Stimulated activated CD8-positive, alpha-beta memory T cell treated with anti-CD3 and anti-CD28 coated beads, Interleukin-7, amount 100 ng/mL, for 1 hour (primary cell): ENCODE measurements at places on chromosomes 4 and X.

- no peak for DNase-seq
Observed at GRCh38 chr4:139142980-139143379, 34.0 kb downstream of the ELF2 start.

- DNase-seq, result no peak
Observed at GRCh38 chr4:8745005-8745790, 126.4 kb downstream of the HMX1 start.

- DNase-seq, result no peak
Observed at GRCh38 chr4:80185787-80186548, 11.3 kb upstream of the PRDM8 start.

DNA sequence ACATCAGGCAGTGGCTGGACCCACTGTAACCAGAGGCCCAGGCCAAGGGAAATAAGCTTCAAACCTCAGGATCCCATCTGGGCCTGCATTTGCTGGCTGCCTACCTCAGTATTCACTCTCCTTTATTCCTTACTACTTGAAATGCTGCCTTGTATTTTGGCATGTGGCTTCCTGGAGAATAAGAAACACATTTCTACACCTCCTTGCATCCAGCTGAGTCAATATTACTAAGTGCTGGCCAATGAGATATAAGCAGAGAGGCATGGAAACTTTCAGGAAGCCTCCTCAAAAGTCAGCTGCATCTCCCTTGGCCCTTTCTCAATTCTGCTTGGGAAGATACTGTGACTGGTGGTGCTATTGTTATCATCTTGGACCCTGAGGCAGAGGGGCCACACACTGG, 59.8 kb upstream of the RELL1 start:
- no peak for DNase-seq

DNA sequence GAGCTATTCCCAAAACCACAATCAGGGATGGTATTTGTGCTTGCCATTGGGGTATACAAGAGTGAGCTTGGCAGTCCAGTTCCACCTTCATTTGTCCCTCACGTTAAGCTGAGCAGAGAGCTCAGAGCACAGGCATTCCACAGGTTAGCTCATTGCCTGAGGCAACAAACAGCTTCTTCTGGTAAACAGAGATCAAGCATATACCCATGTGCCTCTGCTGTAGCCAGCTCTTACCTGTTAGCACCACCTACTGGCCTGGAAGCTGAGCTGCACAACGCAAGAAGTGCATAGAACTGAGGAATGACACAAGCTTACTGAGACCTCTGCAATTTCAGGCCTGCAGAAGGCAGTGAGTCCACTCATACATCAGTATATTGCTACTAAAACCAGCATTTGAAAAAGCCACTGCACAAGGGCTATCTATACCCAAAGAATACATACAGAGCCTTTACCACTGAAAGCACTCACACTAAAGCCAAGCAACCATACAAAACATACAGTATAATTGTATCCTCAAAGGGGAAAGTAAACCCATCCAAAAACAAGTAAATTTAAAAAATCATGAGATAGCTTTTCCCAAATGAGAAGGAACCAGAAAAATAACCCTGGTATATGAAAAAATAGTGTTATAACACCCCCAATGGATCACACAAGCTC, 258.3 kb upstream of the GABRA2 start:
- DNase-seq, result no peak

DNA sequence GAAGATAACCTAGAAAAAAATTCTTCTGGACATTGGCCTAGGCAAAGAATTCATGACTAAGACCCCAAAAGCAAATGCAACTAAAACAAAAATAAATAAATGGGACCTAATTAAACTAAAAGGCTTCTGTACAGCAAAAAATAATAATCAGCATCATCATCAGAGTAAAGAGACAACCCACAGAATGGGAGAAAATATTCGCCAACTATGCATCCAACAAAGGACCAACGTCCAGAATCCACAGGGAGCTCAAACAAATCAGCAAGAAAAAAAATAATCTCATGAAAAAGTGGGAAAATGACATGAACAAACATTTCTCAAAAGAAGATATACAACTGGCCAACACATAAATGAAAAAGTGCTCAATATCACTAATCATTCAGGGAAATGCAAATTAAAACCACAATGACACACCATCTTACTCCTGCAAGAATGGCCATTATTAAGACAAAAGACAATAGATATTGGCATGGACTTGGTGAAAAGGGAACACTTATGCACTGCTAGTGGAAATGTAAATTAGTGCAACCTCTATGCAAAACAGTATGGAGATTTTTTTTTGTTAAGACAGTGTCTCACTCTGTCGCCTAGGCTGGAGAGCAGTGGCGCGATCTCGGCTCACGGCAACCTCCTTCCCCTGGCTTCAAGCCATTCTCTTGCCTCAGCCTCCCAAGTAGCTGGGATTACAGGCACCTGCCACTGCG, 29.9 kb downstream of the ELF2 start:
- DNase-seq, result no peak

DNA sequence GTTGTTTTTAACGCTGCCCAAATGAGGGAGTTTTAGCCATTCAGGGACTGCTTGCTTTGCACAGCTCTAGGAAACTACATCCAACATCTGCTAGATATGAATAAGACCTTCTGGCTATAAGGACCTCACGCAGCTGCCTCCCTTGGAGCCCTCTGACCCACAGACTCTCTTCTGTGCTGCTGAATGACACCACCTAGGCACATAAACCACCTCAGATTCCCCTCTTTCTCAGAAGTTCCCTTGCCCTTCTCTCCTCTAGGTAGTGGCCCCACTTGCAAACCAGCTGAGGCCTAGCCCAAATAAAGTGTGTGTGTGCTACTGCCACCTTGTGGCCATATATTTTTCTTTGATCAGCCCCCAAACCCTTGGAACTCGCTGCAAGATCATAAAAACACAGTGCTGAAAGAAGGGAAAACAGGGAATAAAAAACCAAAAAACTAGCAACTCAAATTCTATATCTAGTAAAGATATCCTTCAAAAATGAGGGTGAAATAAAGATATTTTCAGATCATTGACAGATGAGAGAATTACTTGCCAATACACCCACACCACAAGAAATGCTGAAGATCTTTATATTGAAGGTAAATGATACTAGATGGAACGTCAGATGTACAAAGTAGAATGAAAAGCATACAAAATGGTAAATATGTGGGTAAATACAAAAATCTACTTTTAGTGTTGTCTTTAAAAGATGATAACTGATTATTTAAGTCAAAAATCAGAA, 265.9 kb downstream of the ADAMTS3 start:
- DNase-seq, result peak; percentile 13

- DNase-seq, result no peak
Observed at GRCh38 chrX:2635342-2635741, 55.8 kb upstream of the CD99 start.

- no peak for DNase-seq
Observed at GRCh38 chr4:40409835-40410234, 74.7 kb downstream of the CHRNA9 start.

GRCh38 chrX:15623054-15623453, 22.3 kb upstream of the ACE2 start:
- no peak for DNase-seq

DNA sequence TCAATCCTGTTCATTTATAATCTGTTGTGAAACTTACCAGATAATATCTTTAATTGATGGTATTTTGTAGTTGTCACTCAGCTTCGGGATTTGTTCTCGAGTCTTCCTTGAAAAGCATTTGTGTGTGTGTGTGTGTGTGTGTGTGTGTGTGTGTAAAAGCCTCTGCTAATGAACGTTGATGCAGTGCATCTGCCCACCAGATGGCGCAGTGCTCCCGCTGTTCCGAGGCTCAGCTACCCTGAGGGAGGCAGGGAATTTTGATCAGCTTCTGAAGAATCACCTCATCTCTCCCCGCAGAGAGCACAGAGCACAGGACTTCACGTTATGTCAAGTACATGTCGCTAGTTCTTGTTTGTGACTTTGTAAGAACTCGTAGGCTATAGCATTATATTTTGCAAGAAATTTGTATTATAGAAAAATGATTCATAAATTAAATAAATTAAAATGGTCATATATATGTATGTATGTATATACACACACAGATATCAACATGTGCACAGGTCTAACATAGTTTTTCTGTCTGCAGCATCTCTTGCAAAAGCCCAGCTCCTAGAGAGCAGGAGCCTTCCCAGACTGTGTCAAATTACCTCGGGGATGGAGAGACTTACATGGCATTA, 316.7 kb upstream of the IGFBP7 start:
- no peak for DNase-seq

DNA sequence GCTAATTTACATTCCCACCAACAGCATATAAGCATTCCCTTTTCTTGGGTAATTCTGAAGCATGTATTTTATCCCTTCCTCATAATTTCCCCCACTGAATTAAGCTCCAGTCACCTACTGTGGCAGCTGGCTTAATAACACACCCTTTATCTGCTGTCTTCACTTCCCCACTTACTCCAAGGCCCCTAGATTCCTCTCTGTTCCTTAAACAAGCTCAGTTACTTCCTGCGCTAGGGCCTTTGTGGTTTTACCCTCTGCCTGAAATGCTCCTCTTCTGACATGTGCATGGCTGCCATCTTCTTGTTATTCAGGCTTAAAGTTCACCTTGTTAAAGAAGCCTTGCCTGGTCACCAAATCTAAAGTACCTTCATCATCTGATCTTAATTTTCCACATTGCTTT, 47.2 kb upstream of the RPS6KA3 start:
- DNase-seq, result no peak

- DNase-seq, result no peak
Observed at GRCh38 chr4:79476196-79476595, 68.2 kb upstream of the GK2 start.

- DNase-seq, result no peak
Observed at GRCh38 chr4:156778606-156779005, 193.0 kb downstream of the PDGFC start.

GRCh38 chrX:118554511-118554910, 58.9 kb downstream of the DOCK11 start:
- DNase-seq, result no peak

GRCh38 chr4:186981161-186981560, 257.5 kb upstream of the FAT1 start:
- DNase-seq, result no peak

GRCh38 chr4:158785718-158786117, 16.9 kb downstream of the FNIP2 start:
- no peak for DNase-seq

DNA sequence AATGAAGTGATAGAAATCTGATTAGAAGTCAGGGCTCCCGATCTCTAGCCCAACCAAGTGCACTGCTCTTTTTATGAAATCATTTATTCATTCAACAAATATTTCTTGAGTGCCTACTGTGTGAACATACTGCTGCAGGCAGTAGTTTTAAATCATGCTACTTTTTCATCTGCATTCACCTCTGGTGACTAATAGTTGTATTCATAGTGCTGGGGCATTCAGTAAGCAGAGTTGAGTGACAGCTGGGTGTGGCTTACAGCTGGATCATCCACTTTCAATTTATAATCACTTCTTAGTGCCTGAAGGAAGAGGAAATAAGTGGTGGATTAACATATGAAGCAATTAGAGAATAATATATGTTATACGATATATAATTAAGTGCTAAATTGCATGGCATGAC, 94.1 kb upstream of the HPRT1 start:
- DNase-seq, result no peak

GRCh38 chr4:5462254-5462835, 246.0 kb downstream of the EVC2 start:
- no peak for DNase-seq

DNA sequence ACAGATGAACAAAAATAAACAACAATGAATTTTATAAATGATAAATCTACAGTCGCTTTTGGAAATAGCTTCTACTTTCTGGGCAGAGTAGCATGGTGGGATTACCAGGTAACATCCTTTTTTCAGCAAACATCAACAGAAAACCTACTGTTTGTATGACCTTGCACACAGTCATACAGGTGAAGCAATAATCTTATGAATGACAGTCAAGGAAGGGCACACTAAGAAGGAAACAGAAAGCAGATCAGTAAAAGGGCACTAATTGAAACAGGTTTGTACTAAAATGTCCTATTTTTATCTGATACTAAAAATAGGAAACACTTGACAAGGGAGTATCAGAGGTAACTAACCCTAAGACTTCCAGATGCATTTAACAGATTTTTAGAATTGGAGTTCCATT, 108.9 kb downstream of the DLG3 start:
- no peak for DNase-seq

DNA sequence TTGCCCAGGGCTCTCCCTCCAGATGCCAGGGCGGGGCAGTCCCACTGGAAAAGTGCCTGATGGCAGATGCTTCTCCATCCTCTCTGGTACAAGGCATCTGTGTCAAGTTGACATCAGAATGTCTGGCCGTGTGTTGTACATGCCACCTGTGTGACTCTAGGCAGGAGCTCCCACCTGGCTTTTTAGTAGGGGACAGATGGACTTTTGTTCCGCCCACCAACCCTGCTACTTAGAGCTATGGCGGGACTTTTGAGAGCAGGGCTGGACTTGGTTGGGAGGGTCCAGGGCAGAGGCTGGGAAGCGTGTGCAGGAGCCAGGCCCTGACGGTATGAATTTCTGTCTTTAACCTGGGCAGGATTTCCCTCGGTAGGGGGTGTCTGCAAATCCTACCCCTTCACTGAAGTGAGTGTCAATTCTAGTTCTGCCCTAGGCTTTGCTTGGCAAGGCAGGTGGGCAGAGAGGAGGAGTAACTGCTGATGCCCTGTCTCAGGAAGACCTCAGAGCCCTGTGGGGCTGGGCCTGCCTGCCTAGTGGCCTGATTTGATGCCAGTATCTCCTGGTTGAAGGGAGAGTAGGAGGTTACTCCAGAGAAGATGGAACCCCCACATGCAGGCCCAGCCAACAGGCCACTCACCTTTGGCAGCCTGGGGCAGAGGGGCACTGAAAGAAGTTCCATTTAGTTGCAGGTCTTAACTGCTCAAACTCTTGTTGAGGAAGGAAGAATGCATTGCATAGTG, 99.1 kb downstream of the PJA1 start:
- no peak for DNase-seq

DNA sequence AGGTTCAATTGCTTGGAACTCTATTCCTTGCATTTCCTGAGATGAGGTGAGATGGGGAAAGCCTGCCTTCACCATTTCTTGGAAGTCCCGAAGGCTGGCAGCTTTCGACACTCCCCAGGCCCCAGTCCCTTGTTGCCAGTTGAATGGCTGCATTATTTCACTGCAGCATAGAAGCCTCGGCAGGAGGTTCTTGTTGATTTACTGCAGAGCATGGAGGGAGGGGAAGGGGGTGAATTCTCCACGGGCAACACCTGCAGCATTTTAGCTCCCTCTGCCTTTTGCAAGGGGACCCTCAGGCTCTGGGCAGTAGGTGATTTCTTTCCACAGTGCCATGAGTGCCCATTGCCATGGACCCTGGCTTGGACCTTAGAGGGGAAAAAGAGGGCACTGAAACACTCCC, 10.7 kb upstream of the BCLAF3 start:
- no peak for DNase-seq

GRCh38 chrX:30147996-30148643, 67.2 kb upstream of the MAGEB2 start:
- DNase-seq, result no peak

- no peak for DNase-seq
Observed at GRCh38 chr4:3250438-3250955, 1.5 kb downstream of the MSANTD1 start.

DNA sequence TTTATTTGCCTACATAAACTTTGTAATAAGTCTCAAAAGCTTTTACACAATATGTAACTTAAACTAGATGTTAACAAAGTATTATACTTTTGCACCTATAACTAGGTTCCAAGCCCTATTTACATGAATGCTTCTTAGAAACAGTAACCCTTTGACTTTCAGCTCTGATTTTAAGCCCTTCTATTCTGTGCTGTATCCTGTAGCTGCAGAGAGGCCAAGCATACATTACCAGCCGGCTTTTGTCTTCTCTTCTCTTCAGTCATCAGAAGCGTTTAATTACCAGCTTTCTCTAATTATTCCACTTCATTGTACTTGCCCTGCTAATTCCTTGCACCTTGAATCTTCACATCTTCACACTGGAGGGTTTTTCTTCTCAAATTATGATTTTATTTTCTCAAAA, 403.1 kb downstream of the PDGFC start:
- no peak for DNase-seq
